Jurkat, Clone E6-1 (cell line): ENCODE measurements at places on chromosomes 6 and 20.

- DNase-seq, result no peak
These were observed 642.0 kb upstream of the CHD6 start for GRCh38 chr20:42260184-42260583.

DNA sequence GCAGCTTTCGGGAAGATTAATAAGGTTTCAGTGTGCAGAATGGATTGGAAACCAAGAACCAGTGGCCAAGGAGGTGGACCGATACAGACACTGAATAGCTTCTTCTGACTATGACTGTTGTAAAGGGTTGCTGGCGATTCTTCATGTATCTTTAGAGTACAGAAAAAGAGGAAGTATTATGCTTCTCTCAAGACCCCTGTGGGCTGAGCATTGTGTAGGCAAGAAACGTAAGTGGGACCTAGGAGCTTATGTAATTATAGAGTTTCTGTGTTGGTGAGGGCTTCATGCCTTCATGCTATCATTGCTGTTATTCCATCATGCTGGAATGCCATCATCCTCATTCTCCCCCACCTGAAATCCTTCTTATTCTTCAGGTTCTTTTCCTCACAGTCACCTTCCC is 105.4 kb upstream of the AKIRIN2 start:
- DNase-seq, result no peak

- DNase-seq, result no peak
These were observed 6.9 kb downstream of the SGK2 start for GRCh38 chr20:43565758-43566104.

DNA sequence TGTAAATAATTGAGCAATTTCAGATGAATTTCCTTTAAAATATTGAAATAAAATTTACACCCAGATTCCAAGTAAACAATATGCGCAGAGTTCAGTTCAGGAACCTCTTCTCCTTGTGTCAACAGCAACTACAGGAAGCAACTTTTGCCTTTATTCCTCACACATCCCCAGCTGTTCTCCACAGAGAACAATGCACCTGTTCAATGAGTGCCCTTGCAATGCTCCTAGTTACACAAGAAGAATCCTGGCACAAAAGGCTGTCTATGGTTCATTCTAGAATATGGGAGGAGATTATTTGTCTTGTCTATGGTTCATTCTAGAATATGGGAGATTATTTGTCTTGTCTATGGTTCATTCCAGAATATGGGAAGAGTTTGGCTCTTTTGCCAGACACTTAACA is 454.9 kb downstream of the BTBD3 start:
- DNase-seq, result no peak

GRCh38 chr20:32971703-32972161 is 32.5 kb downstream of the SUN5 start:
- DNase-seq, result peak; percentile 60

- DNase-seq, result peak; percentile 80
These were observed at the start of gene STK38 for GRCh38 chr6:36546920-36547645. Gene STK38 (minus strand): TSS chr6:36547479. CDS start chr6:36540202, 7,277 bp downstream.

GRCh38 chr6:37459981-37460800 is 27.2 kb downstream of the CMTR1 start:
- DNase-seq, result peak; percentile 78

GRCh38 chr20:64109831-64110391 is 2.5 kb upstream of the NPBWR2 start:
- no peak for DNase-seq

GRCh38 chr6:123393331-123393730 is 243.4 kb downstream of the TRDN start:
- no peak for DNase-seq

GRCh38 chr6:142913511-142914047 is 31.4 kb downstream of the HIVEP2 start:
- DNase-seq, result peak; percentile 72

- no peak for DNase-seq
These were observed 17.9 kb downstream of the RAB5IF start for GRCh38 chr20:36623444-36623843.

DNA sequence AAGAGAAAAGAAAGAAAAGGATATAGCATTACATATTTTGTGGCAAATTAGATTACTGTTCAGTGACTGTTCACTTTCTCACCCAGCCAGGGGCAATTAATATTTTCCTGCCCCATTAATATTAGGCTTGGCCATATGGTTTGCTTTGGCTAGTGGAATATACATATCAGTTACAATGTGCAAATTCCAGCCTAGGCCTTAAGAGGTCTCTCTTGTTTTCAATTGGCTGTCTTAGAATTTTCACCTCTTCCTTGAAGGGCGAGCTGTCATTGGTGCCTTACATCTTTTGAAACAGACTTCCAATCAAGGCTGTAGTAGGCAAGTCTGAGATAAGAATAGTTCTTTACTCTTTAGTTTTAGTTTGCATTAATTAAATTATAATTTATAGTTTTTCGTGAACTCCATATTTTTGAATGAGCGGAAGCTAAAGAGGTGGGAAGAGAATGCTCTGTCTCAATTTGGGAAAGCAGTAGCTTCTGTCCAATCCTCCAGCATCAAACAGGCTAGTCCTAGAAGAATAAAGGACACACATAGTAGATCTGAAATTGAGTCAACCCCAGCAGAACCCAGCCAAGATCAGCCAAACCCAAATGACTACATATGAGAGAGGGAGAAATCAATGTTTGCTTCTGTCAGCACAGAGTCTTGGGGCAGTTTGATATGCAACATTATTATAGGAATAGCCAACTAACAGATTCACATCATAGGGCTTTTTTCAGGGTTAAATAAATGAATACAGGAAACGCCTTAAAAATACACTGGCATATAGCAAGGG is 6.3 kb upstream of the CSNK2A1 start:
- DNase-seq, result no peak

DNA sequence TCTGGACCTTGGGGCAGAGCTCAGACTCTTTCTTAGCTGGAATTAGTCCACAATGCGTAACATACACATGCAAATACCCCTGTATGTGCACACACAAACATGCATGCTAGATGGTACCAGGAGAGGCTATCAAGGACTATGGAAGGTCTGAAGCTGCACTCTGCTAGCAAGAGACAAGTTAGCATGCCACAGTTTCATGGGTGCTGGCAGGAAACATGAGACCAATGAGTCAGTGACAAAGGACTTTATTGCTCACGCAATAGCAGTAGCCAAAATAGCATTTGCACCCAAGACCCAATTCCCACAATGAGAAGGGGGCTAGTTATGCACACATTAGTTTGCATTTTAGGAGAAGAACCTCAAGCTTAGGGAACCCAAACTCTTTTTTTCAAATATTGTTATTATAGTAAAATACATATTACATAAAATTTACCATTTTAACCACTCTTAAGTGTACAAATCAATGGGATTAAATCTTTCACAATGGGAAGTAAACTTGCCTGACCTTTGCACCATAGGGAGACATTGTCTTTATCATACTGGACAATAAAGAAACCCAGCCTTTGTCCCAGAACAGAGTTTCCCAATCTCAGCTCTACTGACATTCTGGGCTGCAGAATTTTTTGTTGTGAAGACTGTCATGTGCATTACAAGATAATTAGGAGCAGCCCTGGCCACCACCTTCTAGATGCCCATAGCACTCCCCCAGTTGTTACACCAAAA is 69.1 kb downstream of the NRSN1 start:
- DNase-seq, result no peak

DNA sequence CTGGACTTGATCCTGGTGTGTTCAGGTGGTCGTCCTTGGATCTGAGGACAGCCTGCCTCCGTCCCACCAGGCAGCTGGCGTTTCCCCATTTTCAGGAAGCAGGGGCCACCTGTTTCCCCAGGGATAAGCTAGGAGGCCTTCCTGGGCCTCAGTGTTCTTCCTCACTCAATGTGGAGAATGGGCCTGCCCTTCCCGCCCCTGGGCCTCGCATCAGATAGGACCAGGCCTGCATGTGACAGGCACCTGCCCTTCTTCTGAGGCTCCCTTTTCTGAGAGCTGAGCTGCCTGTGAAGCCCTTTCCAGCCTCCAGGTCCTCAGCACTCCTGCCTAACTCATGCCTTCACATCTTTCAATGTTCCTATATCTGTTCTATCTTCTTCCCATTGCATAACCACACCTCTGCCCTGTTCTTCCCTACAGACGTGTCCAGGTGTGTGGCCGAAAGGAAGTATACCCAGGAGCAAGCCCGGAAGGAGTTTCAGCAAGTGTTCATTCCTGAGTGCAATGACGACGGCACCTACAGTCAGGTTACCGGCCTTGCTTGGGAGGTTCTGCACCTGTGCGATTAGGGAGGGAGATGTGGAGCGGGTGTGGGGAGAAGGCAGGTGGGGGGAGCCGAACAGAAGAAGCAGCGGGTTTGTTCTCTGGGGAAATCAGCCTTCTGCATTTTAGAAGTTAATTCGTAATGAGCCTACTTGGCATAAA is 85.1 kb downstream of the SMOC2 start:
- no peak for DNase-seq

DNA sequence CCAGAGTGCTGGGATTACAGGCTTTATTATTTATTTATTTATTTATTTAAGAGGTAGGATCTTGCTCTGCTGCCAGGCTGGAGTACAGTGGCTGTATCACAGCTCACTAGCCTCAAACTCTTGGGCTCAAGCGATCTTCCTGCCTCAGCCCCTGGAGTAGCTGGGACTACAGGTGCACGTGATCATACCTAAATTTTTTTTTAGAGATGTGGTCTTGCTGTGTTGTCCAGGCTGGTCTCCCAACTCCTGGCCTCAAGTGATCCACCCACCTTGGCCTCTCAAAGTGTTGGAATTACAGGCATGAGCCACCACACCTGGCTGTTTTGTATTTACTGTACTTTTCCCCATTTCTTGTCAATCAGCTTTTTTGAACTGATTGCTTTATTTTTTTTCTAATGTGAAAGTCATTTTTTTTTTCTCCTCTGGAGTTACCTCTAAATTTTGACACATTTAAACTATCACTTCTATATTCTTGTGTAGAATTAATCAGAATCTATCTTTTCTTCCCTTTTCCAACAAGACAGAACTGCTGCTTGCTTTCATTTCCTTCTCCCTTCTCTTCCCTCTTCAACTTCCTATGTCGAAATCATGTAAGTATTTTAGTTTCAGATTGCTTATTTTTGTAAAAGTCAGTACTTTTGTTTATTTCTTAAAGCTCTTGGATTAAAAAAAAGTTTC is 12.0 kb downstream of the PANK2 start:
- DNase-seq, result no peak

DNA sequence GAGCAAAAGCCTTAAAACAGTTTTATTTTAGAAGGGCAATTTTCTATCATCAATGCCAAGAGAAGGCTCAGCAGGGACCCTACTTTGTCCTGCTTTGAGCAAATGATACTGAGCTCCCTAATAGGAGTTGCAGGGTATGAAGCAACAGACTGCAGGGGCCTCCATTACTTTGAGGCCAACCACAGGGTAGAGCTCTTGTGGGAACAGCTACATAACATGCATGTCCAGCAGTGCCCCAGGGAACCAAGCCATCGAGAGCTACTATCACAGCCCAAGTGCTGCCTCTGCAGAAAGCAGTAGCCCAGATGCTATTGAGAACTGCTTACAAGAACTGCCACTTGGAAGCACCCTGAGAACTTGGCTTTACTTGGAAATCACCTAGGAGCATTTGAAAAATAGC is 222.1 kb downstream of the LAMA2 start:
- DNase-seq, result no peak

- peak; percentile 79 for DNase-seq
These were observed 1.1 kb upstream of the TPD52L2 start for GRCh38 chr20:63863798-63864544.

- no peak for DNase-seq
These were observed 161.0 kb downstream of the ARID1B start for GRCh38 chr6:156938143-156938542.

- DNase-seq, result no peak
These were observed 43.6 kb upstream of the BHLHE23 start for GRCh38 chr20:63050406-63050805.

GRCh38 chr6:84416043-84416657 is 188.7 kb upstream of the CEP162 start:
- DNase-seq, result no peak

DNA sequence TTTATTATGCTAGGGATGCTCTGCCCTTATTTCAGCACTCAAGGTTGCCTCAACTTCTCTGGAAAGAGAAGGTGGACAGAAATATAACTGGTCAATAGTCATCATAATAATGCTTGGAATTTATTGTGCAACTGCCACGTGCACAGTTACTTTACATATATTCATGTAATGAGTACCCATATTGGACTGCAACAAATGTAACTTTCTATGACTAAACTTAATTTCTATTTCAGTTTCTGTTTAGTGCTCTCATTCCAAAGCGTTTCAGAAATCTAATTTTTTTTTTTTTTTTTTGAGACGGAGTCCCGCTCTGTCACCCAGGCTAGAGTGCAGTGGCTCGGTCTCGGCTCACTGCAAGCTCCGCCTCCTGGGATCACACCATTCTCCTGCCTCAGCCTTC is 28.3 kb upstream of the CD83 start:
- DNase-seq, result no peak

- DNase-seq, result no peak
These were observed 273.0 kb downstream of the PKHD1 start for GRCh38 chr6:51814418-51814817.

DNA sequence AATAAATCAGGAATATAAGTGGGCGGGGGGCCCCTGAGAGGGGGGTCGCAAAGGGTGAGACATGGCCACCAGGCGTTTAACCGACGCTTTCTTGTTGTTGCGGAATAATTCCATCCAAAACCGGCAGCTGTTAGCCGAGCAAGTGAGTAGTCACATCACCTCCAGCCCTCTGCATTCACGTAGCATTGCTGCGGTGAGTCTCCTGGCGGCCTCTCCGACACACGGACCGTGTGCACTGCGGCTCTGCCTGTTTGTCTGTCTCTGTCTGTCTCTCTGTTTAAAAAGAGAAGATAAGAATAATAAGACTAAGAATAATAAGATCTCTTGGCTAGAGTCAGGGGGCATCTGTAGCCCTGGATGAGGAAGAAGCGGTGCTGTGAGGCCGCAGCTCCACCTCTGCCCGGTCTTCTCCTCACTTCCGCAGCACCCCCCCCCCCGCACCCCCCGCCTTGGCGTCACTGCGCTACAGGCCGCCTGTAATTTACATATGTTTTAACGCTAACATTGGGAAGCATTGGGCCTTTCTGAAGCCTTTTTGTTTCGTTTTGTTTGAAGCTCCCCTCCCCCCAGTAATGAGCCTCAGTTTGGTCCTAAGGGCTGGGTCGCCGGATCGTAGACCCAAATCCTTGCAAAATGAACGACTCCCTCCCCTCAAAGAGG is 993 bp downstream of the STX16 start:
- peak; percentile 88 for DNase-seq
